ENCODE measurements at places on chromosomes 7 and 10.

DNA sequence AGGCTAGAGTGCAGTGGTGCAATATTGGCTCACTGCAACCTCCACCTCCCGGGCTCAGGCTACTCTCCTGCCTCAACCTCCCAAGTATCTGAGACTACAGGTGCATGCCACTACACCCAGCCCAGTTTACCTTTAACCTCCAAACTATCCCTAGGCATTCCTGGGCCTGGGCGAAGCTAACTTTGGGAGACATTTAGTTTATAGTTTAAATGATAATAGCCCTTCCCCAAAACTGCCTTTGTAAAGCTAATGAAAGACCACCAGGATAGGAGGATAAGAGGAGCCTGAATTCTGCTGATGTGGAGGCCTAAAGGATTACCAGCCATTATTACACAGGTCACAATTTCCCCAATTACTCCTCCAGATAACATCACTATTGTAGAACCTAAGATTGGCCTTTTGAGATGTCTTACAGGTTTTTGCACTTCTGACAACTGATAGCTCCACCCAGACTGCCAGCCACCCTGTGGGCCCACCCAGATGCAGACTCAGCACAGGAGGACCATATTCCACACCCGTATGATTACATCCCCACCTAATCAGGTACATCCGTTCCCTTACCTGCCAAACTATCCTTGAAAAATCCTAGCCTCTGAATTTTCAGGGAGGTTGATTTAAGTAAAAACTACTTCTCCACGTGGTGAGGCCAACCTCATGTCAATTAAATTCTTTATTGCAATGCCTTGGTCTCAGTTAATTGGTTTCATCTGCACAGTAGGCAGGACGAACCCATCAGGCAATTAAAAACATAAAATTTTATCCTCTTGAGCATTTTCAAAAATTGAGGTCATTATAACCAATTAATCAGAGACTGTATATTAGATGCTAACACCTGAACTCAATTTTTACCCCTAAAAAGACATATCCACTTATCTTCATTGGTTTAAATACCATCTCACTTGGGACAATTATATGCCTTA, 62.3 kb upstream of the TMEM254 start:
- no peak for DNase-seq

- DNase-seq, result no peak
Observed at GRCh38 chr7:123757095-123757494, 8.3 kb upstream of the WASL start.

- DNase-seq, result no peak
Observed at GRCh38 chr7:80078159-80078731, 56.4 kb upstream of the GNAI1 start.

DNA sequence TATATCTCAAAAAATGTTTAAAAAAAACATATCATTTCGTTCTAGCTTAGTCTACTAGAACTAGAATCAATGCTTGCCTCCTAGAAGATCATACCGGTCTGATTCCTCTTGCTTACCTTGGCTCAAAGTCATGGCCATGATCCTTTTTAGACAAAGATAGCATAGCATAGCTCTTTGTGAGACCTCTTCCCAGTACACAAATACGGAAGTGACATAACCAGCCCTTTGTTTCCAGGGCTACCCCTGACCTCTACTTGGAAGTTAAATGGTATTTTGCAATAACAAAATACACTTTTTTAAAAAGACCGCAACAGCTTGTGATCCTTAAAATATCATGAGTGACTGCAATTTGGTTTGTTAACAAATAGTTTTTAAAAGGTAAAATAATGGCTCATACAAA, 130.7 kb upstream of the NOBOX start:
- DNase-seq, result no peak

GRCh38 chr10:85614566-85614965, 752.0 kb downstream of the GRID1 start:
- DNase-seq, result no peak

GRCh38 chr10:36779238-36779846, 346.1 kb upstream of the ANKRD30A start:
- DNase-seq, result peak; percentile 12

DNA sequence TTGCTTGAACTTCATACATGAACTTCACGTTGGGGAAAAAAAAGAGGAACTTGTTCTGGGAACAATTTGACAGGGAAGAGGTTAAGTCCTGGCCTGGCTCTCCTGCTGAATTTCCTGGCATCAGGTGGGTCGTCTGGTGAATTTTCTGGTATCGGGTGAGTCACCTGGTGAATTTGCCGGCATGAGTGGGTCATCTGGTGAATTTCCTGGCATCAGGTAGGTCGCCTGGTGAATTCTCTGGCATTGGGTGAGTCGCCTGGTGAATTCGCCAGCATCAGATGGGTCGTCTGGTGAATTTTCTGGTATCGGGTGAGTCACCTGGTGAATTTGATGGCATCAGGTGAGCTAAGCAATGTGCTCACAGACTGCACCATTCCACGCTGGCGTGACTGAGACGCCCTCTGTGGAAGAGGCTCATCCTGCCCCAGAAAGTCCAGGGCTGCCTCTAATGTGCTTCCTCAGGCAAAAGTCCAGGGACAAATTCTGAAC, 255.4 kb downstream of the TCERG1L start:
- DNase-seq, result no peak

DNA sequence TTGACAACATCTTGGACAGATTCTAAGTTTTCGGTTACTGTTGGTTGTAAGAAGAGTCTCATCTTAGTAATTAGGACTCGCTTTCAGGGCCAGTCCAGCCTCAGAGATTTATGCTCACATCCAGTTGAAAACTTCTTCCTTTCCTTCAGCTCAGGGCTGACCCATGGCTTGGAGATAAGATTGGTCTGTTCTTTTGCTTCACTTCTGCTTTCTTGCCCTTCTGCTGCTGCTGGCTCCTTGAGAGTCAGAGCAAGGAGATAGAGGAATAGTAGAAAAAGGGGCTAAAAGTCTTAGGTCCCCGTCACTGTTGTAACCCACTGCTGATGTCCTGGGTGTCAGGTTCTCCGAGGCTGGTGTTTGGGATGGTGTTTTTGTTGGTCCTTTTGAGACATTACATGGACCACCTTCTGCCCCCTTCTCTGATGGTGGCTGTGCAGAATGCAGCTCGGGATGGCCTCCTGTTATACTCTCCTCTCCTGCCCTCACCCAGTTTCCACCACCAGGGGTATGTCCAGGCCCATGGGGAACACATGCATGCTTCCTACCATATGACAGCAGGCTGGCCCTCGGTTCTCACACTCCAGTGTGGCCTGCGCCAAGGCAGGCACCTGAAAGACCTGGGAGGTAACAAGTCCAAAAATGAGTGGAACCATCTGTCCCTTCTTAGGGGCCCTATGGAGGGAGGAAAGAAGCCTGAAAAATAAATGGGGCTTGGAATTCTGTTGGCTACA, 67.8 kb upstream of the PCBD1 start:
- DNase-seq, result no peak

DNA sequence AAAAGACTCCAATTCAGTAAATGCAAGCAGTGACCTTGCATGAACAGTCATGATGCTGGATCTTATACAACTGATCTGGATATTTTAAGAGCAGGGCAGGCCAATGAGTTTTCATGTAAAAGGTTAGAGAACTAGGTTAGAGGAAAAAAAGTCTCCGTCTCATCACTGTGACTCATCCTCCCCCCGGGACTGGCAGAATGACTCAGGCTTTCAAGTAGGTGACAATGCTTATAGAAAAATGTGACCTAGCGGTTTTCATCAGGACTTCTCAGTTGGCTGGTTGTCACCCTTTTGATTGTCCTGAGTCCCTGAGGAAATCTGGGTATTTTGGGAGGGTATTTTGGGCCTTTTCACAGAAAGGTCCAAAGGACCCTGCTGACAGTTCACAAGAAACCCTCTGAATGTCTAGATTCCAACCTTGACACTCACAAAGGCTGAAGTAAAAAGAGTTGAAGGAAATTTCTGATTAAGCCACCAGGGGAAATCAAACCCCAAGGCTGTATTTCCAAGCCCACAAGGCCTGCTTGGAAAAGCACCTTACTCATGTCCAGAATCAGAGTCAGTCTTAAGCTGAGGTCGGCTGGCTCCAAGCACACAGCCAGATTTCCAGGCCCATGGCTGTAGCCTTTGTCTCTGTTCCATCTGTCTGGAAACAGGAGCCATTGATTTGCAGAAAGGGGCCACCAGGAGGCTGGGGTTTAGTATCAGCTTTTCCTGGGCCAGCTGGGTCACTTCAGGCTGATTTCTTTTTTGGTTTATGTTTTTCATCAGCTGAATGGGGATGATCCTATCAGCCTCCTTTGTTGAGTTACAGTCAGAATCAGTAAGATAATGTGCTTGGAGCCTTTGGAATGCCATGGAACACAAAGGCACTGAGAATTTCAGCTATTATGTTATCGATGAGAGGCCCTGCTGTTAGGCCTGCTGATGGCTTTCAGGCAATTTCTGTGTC, 226.4 kb upstream of the HABP2 start:
- no peak for DNase-seq

- no peak for DNase-seq
Observed at GRCh38 chr7:138885383-138886147, 87.6 kb upstream of the ATP6V0A4 start.

- DNase-seq, result no peak
Observed at GRCh38 chr10:48564466-48565160, 40.3 kb downstream of the ARHGAP22 start.

DNA sequence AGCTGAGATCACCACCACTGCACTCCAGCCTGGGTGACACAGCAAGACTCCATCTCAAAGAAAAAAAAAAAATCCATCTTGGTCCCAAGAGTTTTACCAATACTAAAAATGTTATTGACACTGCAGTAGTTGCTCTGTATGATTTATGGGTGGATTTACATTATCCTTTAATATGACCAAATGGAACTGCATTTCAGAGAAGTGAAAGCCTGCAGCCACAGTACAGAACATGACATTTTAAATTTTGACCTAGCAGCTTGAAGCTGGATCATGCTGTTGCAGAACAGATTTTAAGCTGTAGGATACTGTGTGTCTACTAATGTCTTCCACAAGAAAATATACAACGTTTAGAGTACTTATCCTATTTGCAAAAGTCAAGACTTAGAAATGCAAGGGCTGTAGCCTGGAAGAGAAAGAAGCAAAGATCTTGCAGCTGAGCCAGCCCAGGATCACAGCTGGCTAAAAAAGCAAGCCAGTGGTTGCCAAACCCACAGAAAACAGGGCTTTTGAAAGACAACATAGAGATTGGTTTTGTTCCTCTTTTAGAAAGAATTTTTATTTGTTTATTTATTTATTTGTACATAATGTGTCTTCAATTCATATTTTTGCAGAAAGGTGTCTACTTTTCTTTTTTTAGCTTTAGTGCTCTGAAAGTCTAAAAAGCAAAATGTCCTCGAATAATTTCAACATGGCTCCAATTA, 55.2 kb upstream of the WNT16 start:
- DNase-seq, result no peak

All from NCI-H526 (cell line).